ENCODE measurements at places on chromosomes 16 and 17. TPM values are rescaled to one million over a fixed set of nuclear protein-coding genes. Genes with fewer than 3 reads are reported as not detected.
A peak's percentile ranks its signal among the peaks of the same experiment; 100 is the strongest.

ATAD5 gene
- total RNA-seq = 7.4 TPM

SHISA9 gene
- 0.19 TPM for total RNA-seq

G6PC1 gene
- not detected for total RNA-seq

NLRC3 gene
- 39.6 TPM for total RNA-seq

HASPIN gene
- total RNA-seq = 3.1 TPM

DNA sequence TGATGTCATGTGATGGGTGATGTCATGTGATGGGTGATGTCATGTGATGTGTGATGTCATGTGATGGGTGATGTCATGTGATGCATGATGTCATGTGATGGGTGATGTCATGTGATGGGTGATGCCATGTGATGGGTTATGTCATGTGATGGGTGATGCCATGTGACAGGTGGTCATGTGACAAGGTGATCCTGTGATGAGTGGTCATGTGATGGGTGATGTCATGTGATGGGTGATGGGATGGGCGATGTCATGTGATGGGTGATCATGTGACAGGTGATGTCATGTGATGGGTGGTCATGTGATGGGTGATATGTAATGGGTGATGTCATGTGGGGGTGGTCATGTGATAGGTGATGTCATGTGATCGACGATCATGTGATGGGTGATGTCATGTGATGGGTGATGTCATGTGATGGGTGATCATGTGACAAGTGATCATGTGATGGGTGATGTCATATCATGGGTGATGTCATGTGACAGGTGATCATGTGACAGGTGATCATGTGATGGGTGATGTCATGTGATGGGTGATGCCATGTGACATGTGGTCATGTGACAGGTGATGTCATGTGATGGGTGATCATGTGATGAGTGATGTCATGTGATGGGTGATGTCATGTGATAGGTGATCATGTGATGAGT lies 17.2 kb downstream of the CD300LB start:
- peak; percentile 91 for DNase-seq
- H3K36me3 ChIP-seq = no peaks in the 10 kb centered on the region
- H3K27ac ChIP-seq = peak overlapping the region; percentile 74
- H3K4me3 ChIP-seq = no peak overlapping the region

DNA sequence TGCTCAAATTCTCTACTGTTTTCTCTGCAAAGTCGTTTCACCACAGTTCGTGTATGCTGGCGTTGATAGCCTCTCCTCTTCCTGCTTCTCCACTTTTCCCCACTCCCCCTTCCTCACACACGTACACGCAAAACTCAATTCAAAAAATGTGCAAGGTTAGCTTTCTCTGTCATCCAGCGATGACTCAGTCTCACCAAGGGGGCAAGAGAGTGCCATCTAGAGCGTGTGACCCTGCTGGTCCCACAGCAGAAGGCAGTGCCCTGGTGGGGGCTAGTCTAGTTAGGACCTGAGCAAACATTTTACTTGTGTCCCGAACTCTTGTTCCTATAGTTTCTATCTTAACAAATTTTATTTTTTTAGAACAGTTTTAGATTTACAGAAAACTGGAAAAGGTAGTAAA lies 121.2 kb upstream of the CHMP6 start:
- peaks cover 26% of the 10 kb centered on the region for H3K4me1 ChIP-seq
- H3K36me3 ChIP-seq = no peaks in the 10 kb centered on the region

- no peak for DNase-seq
- no peaks in the 10 kb centered on the region for H3K4me1 ChIP-seq
- no peaks in the 10 kb centered on the region for H3K27me3 ChIP-seq
- no peak overlapping the region for H3K4me3 ChIP-seq
- H3K36me3 ChIP-seq = peaks cover 4% of the 10 kb centered on the region
- no peak overlapping the region for H3K27ac ChIP-seq
Measured at GRCh38 chr16:69865701-69866100, 85.4 kb upstream of the CLEC18A start.

DNA sequence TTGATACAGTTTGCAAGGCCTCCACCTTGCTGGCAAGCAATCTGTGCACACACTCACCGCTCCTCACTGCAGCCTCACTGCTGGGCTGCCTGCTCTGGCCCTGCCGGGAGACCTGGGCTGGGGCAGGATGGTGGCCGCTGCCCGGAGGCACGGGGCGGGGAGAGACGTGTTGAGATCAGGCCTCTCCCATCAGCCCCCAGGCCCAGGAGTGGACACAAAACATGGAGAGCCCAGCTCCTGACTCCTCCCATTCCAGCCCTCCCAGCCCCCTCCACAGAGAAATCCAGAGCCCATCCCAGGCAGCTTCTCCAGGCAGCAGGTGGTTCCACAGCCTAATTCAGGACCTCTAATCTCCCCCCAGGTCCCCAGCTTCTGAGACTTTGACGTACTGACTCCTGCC lies 23.1 kb upstream of the RPL38 start:
- DNase-seq = no peak
- H3K36me3 ChIP-seq = no peaks in the 10 kb centered on the region
- H3K27ac ChIP-seq = no peak overlapping the region
- H3K4me3 ChIP-seq = no peak overlapping the region
- H3K27me3 ChIP-seq = peaks cover 20% of the 10 kb centered on the region

GRCh38 chr17:76696763-76697701 lies 13.7 kb downstream of the MXRA7 start:
- H3K27me3 ChIP-seq = no peaks in the 10 kb centered on the region
- peaks cover 7% of the 10 kb centered on the region for H3K4me1 ChIP-seq
- peak overlapping the region; percentile 41 for H3K27ac ChIP-seq
- no peaks in the 10 kb centered on the region for H3K36me3 ChIP-seq

Data from B cell (primary cell).